ENCODE measurements at places on chromosomes 7 and 10.

DNA sequence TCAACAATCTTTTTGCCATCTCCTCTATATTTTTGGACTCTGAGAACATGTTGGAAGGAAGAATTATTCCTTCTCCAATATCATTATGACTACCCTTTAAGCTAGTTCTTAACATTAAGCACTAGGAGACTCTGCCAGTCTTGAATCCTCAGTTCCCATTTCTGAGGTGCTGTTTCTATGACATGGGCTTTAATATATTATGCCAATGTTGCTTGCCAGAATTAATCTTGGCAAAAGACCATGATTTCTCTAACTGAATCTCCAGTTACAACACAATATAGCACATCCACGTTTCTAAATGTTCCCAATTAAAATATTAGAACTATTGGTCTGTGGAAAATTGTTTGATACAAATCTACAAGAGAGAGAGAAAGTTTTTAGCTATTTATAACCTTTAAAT is 250.0 kb downstream of the HGF start:
- DNase-seq = no peak

- DNase-seq = no peak
Observed at GRCh38 chr10:30070001-30070685, 10.8 kb upstream of the JCAD start.

DNA sequence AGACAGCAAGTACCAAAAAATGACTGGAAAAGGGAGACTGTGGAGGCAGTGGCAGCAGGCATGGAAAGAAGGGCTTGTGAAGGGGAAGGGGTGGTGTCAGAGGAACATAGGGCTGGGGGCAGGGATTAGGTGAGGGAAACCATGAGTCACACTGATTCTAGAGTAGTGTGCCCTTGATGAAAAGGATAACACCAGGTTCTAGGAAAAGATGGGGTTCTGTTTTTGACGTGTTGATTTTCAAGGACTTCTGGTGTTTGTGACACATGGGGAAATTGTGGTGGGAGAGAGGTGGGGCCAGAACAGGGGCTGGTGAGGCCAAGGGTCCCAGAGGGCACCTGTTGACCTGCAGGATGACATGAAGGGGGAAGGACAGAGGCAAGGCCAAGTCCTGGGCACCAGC is 57.1 kb downstream of the FIGNL1 start:
- no peak for DNase-seq

- DNase-seq = no peak
Observed at GRCh38 chr7:80309377-80309776, 174.7 kb downstream of the GNAI1 start.

- DNase-seq = no peak
Observed at GRCh38 chr7:33743594-33743993, 161.7 kb upstream of the BMPER start.

- DNase-seq = no peak
Observed at GRCh38 chr10:118272767-118273166, 69.4 kb downstream of the FAM204A start.

- DNase-seq = no peak
Observed at GRCh38 chr7:3092468-3092867, 48.8 kb upstream of the CARD11 start.

DNA sequence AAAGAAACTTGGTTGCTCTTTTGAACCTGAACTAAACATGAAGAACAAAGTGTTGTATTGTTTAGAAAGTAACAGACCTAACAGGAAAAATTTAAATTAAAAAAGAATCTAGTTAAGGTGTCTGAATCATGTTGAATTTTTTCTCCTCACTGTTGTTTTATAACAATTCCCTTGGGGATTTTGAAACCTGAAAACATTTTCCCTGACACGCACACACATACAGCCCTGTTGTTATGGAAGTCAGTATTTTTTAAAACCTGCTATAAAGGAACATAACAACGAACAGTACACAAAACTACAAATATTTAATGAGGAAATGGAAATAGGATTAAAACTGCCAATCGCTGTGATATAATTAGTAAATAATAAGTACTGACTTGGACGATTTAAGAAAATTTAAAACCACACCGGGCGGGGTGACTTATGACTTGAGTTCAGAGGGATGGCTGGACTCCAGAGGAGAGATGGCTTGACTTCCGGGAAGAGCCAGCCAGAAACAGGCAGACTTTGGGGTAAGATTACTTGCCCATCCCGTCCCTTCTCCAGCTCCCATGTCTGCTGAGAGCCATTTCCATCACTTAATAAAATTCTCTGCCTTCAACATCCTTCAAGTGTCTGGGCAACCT is 16.2 kb upstream of the SPOCK2 start:
- DNase-seq = no peak

DNA sequence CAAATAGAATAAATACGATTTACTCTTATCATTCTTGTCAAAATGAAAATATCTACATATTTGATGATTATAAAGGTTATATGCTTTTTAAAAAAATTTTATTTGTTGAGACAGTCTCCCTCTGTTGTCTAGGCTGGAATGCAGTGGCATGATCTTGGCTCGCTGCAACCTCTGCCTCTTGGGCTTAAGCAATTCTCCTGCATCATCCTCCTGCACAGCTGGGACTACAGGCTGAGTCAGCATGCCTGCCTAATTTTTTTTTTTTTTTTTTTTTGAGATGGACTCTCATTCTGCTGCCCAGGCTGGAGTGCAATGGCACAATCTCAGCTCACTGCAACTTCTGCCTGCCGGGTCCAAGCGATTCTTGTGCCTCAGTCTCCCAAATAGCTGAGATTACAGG is 48.9 kb downstream of the PUS7 start:
- no peak for DNase-seq

GRCh38 chr7:22545529-22545928 is 45.5 kb upstream of the STEAP1B start:
- DNase-seq = no peak

GRCh38 chr7:51295440-51296245 is 21.0 kb downstream of the COBL start:
- no peak for DNase-seq

DNA sequence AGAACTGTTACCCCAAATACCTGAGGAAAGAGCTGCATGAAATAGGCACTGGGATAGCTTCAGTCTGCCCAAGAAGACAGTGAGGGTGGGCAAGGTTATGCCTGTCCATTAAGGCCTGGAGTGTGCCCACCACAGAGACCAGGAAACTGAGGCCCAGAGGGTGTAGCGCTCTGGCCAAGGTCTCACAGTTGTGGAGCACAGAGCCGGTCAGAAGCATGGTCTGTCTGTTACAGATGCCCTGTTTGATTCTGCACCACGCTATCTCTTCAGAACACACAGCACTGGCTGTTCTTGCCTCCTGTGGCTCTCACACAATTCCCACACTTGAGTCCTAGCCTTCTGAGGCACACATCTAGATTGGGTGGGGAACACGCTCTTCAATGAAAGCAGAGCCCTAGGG is 261.4 kb downstream of the GRID1 start:
- DNase-seq = no peak

- no peak for DNase-seq
Observed at GRCh38 chr10:60389413-60390025, at the start of gene ANK3. ANK3 (minus strand) TSS chr10:60389875; CDS start chr10:60389538, 337 bp downstream.

- no peak for DNase-seq
Observed at GRCh38 chr7:123828805-123829204, 16.2 kb upstream of the HYAL4 start.

Data from renal cortex interstitium (tissue), 15 donors.